ENCODE measurements at places on chromosomes 7 and 10. TPM values are rescaled to one million over a fixed set of nuclear protein-coding genes. Genes with fewer than 3 reads are reported as not detected.

GRCh38 chr10:35685402-35685801, 43.3 kb upstream of the FZD8 start:
- peak; percentile 13 for DNase-seq

DNA sequence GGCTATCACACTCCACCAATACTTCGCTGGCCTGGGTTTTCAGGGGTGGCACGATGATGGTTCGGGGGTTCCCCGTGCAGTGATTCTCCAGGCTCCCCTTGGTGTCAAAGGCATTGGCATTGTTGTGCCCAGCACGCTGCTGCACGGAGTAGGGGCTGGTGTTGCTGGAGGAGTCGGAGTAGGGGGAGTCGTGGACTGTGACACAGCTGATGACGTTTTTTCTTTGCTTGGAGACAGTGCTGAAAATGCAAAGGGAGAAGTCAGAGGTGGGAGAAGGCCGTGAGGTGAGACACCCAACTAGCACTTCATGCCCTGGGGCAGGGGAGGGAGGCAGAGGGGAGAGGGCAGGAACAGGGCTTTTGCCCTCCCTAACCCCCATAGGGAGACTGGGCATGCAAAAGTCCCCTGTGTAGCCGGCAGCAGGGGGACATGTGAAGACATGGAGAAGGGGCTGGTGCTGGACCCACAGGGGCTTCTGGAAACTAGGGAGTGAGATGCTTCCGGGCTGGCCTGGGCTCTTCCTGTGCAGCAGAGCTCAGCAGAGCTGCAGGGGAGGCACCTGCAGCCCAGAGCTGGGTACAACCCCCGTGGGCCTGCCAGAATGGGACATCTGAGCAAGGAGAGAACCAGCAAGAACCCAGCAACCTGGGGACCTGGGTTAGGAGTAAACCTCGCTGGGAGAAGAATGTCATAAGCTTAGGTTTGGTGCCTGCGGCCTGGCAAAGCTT, 60.5 kb downstream of the CLEC2L start:
- no peak for DNase-seq

GRCh38 chr7:100102950-100103840, 1.8 kb downstream of the AP4M1 start:
- no peak for DNase-seq

- DNase-seq = no peak
Measured at GRCh38 chr7:15751191-15751701, 64.8 kb upstream of the MEOX2 start.

GRCh38 chr10:85613391-85613790, 753.2 kb downstream of the GRID1 start:
- DNase-seq = no peak

- no peak for DNase-seq
Measured at GRCh38 chr7:45646207-45646821, 72.1 kb downstream of the ADCY1 start.

GRCh38 chr7:85068799-85069198, 118.1 kb downstream of the SEMA3D start:
- no peak for DNase-seq

GRCh38 chr10:44478040-44478439, 93.1 kb upstream of the CXCL12 start:
- no peak for DNase-seq

- no peak for DNase-seq
Measured at GRCh38 chr7:92460109-92460508, 12.8 kb downstream of the GATAD1 start.

GRCh38 chr10:79266084-79266483, 81.2 kb upstream of the PPIF start:
- no peak for DNase-seq

- DNase-seq = no peak
Measured at GRCh38 chr7:107638594-107638993, 22.0 kb upstream of the SLC26A4 start.

GRCh38 chr10:110813743-110814472, 57.8 kb upstream of the PDCD4 start:
- DNase-seq = no peak

GRCh38 chr10:35926846-35927245, 284.8 kb upstream of the FZD8 start:
- DNase-seq = no peak

DNA sequence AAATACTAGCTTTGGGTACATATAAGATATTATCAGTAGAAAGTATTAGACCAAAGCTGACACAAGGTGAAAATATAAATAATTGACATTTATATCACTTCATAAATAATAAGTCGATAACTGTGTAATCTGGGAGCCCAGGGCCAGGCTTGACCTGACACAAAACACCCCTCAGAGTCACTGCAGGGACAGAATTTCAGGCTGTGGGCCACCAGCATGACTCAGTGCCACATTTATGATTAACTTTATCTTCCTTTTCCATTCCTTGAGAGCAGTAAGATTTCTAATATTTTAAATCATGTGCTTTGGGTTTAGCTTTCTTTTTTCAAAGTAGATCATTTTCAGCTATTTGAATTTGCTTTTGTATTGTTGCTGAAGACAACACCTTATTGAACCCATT, 102.9 kb upstream of the NFE2L3 start:
- no peak for DNase-seq

DNA sequence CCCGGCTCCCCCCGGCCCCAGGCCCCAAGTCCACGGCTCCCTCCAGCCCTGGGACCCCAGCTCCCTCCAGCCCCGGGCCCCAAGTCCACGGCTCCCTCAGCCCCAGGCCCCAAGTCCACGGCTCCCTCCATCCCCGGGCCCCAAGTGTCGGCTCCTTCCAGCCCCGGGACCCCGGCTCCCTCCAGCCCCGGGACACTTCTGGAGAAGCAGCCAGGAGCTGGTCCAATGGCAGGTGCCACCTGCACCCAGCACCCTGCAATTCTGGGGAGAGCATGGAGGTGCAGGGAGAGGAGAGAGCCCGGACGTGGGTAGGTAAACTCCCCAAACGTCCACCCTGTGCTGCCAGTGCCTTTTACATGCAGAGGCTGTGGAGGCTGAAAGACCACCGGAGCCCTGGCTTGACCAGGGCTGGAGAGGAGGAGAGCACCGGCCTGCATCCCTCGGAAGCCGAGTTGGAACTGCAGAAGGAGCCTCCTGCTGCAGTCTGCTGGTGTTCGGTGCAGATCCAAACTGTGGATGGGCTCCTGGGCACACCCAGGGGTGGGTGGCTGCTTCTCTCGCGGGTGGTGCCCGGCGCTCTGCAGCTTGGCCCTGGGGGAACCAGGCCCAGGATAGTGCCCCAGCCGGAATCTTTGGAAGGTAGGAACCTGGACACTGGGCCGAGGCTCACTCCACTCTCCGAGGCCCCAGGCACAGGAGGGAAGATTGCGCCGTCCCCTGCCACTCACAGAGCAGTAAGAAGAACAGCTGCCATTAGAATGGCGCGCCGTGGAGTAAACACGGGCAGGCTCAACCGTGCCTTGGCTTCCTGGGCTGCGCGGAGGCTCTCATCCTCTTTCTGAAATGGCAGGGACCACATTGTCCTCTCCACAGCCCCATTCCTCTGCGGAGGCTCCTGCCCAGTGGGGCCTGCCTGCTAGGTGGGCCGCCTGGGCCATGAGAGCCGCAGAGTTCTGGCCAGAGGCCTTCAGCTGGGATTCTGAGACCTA, 14.7 kb downstream of the SHH start:
- DNase-seq = no peak

DNA sequence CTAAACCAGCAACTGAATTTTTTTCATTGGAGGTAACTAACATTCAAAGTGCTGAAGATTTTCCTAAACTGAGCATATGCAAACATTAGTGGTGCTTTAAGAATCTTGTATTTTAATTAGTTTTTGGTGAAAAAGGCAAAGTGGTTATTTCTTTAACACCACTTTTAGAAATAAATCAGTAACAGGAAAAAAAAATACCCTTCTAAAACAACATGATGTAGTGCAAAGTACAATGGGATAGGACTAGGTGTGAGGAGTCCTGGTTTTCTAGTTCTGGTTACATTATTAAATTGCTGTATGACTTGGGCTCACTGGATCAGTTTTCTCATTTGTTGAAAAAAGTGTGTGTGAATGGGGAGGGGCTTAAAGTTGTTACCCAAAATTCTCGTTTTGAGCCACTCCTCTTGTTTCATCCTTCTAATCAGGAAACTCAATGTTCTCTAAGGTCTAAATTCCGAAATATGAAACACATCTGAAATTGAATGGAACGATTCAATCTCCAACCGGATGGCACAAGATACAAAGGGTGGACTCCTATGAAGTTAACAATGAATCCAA, 1.8 kb downstream of the WASL start:
- DNase-seq = no peak

- DNase-seq = no peak
Measured at GRCh38 chr10:76333796-76334195, 902.4 kb downstream of the LRMDA start.

- DNase-seq = peak; percentile 83
Measured at GRCh38 chr7:122412883-122413282, 108.3 kb upstream of the FEZF1 start.

DNA sequence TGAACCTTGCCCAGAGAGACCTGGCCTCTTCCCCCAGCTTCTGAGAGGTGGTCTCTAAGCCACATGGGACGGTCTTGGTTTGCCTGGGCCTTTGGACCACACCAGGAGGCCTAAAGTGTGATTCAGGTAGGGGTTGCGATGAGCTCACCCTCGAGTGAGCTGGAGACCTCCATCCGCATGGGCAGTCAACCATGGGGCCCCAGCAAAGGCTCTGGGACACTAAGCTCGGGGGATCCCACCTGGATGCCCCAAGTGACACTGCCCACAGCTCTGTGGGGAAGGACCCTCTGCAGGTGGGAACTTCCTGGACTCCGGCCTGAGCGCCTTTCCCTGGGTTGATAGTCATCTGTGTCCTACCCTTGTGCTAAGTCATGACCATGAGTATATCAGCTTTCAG, 57.1 kb upstream of the FAM20C start:
- DNase-seq = no peak

DNA sequence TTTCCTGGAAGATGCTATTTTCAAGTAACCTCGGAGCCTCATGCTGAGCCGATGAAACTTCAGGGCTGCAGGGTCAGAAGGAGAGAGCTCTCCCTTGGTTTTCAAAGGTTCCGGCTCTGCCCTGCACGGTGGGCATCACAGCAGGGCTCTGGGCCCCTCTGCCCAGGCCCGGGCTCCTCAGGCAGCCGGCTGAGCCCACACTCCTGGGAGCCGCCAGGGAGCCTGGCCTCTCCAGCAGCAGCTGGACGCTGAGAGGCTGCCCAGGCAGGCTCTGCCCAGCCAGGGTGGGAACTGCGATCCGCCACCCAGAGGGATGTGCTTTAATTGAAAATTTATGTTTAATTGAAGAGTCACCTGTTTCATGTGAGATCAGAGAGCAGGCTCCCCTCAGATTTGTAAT, 97.5 kb upstream of the MGMT start:
- DNase-seq = no peak

DNA sequence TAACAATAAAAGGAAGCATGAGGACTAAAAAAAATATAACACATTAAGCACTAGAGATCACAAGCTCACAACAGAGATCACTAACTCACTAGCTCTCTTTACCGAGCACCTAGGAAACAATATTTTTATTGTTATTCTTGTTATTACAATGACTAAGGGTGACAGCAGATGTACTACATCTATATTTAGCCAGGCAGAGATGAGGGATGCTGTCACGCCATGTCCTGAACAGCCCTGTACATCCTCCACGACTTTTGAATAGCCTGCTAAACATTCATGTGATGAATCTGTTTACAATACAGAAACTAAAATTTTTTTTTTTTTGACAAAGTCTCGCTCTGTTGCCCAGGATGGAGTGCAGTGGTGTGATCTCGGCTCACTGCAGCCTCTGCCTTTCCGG, 22.7 kb downstream of the FAM133B start:
- DNase-seq = no peak

- peak; percentile 51 for DNase-seq
Measured at GRCh38 chr7:25389489-25390106, 161.3 kb upstream of the NPVF start.

- DNase-seq = no peak
Measured at GRCh38 chr10:111338805-111339204, 262.0 kb downstream of the ADRA2A start.

GRCh38 chr10:122468926-122469781, 7.8 kb downstream of the HTRA1 start:
- no peak for DNase-seq

DNA sequence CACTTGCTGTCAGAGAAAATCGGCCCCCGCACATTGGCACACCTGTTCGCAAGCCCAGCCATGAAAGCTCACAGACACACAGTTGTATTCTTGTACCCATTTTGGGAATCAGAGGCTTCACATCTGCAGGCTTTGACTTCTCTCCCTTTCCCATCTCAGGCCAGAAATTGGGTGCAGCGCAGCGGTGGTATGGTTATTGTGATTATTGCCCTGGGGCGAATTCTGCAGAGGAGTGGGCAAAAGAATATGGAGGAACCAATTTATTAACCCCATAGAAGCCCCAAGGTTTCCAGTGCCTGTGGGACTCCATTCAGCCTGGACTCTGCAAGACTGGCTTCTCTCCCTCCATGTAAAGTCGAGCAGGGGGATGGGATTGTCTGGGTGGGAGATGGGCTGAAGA, 14.0 kb downstream of the TLX1 start:
- no peak for DNase-seq

DNA sequence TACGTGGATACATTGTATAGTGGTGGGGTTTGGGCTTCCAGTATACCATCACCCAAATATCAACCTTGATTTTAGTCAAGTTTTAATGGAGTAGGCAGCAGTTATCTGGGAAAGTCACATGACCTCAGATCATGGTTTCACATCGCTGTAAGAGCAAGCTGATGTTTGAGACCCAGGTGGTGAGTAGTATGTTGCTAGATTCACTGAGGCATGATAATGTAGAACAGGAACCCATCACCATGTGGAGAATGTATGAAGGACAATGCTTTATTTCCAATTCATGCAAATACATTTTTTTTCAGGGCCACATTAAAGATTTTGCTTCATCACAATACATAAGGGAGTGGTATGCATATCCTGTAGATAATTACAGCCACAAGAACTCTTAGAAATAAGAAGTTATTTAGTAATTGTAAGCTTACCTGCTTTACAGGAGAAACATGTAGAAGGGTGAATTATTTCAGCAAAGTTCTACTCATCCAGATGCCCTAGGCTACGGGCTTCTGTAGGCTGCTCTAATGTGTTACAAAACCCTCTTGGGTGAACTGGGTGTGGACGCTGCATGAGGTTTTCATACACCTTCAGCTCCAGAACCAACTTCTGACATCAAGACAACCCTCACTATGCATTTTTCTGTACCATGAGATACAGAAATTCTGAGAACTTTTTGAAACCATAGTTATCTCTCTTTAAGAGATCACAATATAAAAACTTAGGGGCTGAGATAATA, 27.6 kb upstream of the LAMB4 start:
- no peak for DNase-seq

GRCh38 chr7:4265676-4266075, 416.4 kb upstream of the FOXK1 start:
- no peak for DNase-seq

Gene MBL2
- 0.07 TPM for polyA plus RNA-seq

Gene TAC1
- not detected for polyA plus RNA-seq

Gene GIMAP6
- 28.0 TPM for polyA plus RNA-seq

Gene LIPF
- polyA plus RNA-seq = not detected

Gene CRYGN
- polyA plus RNA-seq = 0.20 TPM

Gene CPVL
- polyA plus RNA-seq = 13.0 TPM

Gene SFTPA1
- 18.1 TPM for polyA plus RNA-seq

Gene CLDN3
- polyA plus RNA-seq = 10.2 TPM

Gene FMC1
- polyA plus RNA-seq = 17.9 TPM

Gene NANOS1
- 6.9 TPM for polyA plus RNA-seq

Gene CYP3A5
- polyA plus RNA-seq = 19.8 TPM

Gene PPP1R9A
- polyA plus RNA-seq = 22.5 TPM

Gene SPDYE2
- 6.1 TPM for polyA plus RNA-seq

Gene TET1
- 15.9 TPM for polyA plus RNA-seq
